GM18507 (cell line): ENCODE measurements at places on chromosomes 2 and 18.

DNA sequence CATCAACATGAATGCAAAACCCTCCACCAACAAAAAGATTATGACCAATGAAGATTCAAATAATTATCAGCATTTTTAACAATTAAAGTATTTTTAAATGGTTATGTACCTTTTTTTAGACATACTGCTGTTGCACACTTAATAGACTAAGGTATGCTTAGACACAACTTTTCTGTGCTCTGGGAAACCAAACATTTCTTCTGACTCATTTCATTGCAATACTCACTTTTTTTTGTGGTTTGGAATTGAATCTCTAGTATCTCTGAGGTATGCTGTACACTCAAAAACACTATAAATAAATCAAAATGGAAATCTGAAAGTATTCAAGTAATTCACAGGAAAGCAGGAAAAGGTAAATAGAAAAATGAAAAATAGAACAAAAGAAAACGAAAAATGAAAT is 247.9 kb upstream of the POU3F3 start:
- no peak for DNase-seq

GRCh38 chr2:182004945-182005520 is 19.4 kb downstream of the PPP1R1C start:
- no peak for DNase-seq

GRCh38 chr2:51778806-51779205 is 746.9 kb upstream of the NRXN1 start:
- no peak for DNase-seq

GRCh38 chr2:172725746-172726145 is 9.9 kb upstream of the RAPGEF4 start:
- DNase-seq: no peak

DNA sequence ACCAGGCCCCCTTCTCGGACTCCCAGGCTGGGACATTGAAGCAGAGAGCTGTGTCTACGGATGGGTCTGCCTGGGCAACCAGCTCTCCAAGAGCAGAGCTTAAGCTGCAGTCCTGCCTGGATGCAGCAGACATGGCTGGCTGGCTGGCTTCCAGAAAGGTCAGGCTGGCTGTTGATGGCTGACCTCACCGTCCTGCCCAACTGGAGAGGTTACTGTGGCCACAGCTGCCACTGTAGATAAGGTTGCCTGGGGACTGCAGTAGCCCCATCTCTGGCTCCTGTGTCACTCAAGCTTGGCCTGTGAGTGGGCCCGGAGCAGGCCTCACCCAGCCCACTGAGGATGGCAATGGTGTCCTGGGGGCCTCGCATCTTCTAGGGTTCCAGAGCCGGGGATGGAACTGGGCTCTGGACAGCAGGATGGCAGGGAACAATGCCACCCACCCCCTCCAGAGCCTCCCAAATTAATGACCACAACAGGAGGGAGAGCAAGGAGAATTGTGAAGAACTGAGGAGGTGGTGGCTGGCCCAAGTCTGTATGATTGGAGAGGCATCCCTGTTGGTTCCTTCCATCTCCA is 37.0 kb upstream of the FOSL2 start:
- DNase-seq: no peak

DNA sequence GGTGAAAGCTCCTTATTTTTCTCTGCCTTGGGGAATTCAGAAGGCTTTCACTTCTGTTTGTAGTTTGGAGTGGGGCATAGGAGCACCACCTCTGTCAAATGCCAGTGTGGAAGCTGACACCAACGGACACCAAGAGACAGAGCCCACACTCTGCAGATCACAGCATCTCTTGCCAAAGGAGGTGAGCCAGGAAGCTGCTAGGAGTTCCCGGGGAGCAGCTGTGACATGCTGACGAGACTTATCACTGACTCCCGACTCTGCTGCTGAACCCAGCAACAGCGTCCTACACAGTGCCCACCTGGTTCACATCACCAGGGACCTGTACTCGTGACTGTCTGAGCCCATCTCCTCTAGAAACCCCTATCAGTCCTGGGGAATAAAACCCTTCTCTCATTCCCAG is 8.1 kb downstream of the TEX51 start:
- DNase-seq: no peak

DNA sequence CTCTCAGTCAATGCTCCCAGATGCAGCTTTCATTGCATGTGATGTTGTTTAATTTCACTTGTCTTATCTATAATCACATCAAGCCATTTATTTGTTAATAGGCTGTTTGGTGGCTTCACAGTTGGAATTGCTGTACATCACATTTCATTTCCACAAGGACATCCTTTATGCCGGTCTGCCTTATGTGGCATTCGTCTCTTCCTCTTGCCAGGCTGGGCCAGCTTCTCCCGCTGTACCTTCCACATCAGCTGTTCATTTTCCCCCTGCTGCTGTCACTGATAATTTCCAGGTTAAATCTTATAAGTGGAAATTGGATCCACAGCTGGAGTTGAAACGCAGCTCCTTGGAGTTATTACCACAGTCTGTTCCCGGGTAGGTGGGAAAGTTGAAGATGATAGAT is 110.6 kb downstream of the DPP10 start:
- DNase-seq: no peak

- no peak for DNase-seq
Measured at GRCh38 chr2:7609974-7610373, 692.8 kb downstream of the RNF144A start.

DNA sequence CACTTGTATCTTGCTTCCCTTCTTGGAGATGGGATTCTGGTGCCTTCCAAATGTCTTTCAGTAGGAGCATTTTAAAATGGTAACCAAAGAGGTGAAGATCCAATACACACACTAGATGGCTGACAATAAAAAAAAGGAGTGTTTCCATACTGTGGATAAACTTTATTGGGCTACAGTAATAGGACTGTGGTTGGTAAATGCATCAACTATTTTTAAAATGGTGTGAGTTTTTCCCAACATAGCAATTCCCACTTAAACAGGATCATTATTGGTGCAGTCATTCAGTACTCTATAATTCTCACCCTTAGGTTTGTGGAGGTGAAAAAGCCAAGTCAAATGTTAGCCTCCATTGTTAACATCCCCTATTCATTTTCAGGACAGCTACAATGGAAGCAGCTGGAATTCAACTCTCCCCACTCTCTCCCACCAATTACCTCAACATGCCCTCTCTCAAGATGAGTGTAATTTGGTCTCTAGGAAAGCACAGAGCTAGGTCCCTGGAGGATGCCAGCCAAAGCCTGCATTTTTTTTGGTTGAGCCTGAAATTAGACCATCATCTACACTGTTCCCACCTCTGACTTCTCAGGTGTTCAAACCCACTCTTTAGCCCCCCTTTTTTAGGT is 273.3 kb downstream of the TCF4 start:
- no peak for DNase-seq

DNA sequence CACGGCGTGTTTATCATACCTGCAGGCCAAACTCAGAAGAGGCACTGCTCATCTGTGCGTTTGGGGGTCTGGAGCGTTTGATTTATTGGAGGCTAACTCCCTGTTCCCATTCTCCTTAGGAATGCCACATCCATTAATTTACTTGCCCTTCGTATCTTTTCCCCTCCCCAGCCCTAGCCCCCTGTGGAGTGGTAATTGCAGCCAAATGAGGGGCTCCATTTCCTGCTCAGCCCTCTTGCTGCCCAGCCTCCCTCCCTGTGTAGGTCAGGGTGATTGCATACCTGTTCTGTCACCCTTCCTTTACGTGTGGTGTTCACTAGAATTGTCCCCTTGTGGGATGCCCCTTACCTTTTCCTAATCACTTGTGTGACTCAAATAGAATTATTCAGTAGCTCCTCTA is 120.4 kb downstream of the MAP3K20 start:
- no peak for DNase-seq

GRCh38 chr2:209114588-209115240 is 309.1 kb upstream of the MAP2 start:
- no peak for DNase-seq

- DNase-seq: no peak
Measured at GRCh38 chr2:196963961-196964360, 37.5 kb upstream of the PGAP1 start.
